ENCODE measurements at places on chromosomes 7 and 10.

- DNase-seq = no peak
These were observed 85.7 kb downstream of the DIP2C start for GRCh38 chr10:603745-604144.

DNA sequence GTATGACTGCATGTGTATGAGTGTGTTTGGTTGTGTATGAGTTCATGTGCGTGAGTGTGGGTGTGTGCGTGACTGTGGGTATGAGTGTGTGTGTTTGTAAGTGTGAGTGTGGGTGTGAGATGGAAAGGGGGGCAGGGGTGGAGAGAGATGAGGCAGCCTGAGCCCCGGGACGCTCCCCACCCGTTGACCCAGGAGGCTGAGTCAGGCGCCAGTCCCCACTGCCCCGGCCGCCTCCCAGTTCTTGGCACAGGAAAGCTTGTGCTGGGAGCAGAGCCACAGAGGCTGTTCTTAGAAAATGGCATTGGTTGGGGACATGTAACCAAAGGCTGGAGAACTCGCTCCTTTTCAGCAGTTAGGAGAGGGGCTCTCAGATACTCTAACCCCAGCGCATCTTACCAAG lies 27.8 kb upstream of the NUB1 start:
- DNase-seq = no peak

DNA sequence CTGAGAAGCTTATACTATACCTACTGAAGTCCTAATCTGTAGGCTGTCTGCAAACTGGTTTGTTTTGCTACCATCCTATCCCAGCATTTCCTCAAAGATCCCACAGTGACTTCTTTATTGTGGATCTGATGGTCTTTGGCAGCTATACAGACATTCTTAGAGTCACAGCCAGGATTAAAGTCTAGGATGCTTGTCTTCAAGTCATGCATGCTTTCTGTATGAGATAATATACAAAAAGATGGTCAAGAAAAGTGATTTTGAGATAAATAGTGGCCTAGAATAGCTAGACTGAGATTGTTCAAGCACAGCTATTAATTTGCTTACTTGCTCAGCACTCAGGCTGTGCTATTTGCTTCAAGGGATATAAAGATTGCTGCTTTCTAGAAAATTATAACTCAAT lies 454.4 kb downstream of the AUTS2 start:
- no peak for DNase-seq

GRCh38 chr7:79528421-79528820 lies 75.0 kb upstream of the MAGI2 start:
- no peak for DNase-seq

DNA sequence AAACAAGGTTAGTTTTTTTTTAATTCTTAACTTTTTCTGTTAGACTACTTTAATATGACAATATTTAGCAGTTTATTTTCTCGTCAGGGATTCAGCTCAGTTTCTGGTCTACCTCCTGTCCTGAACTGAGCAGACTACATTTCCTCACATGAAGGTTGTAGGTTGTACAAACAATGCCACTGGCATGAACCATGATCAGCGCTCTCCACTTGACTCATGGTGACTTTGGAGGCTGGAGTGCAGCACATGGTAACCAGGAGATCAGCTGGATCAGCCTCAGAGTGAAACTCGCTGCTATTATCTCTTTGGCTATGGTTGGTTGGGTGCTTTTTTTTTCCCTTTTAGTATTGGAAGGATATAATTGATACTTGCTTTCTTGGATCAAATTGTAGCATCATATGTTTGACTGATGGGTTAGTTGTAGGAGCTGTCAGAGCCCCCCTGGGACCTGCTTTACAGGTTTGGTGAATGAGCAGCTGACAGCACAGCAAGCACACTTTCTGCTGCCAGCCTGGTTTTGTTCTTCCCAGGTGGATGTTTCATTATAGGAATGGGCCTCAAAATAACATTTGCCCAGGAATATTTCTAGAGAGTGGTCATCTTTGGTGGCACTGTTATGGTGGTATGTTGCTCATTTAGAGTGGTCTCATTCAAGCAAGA lies 556.4 kb downstream of the AUTS2 start:
- no peak for DNase-seq

GRCh38 chr7:22860784-22861482 lies 38.3 kb upstream of the TOMM7 start:
- no peak for DNase-seq

All from T1000 (cell line).